ENCODE measurements at places on chromosomes 2 and 18.

DNA sequence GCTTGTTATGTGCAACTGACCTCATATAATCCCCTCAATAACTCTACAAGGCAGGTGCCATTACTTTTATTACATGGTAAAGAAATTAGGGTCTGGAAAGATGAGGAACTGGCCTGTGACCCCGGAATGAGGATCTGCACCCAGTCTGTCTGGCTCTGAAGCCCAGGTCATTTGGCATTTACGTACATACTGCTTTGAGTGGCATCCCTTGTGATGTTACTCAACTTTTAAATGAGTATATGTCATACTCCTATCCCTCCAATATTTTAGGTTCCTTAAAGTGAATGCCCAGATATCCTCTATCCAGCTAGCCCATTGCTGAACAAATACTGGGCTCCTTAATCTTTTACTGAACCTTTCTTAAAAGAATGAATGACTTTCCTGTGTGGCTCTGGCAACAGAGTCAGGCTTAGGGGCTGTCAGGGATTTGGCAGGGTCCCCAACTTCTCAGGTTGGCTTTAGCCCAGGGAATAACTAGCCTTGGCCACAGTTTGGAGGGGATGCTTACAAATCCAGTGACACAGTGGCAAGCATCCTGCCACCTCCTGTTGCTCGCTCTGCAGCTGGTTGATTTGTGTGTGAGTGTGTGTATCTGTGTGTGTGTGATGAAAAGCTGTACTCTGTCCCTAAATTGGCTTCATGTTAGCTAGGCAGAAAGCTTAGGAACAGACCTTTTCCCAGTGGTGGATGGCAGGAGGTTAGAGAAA is 3.4 kb upstream of the CXCR4 start:
- no peak for DNase-seq

- no peak for DNase-seq
Observed at GRCh38 chr2:207370646-207371045, 159.1 kb upstream of the CREB1 start.

DNA sequence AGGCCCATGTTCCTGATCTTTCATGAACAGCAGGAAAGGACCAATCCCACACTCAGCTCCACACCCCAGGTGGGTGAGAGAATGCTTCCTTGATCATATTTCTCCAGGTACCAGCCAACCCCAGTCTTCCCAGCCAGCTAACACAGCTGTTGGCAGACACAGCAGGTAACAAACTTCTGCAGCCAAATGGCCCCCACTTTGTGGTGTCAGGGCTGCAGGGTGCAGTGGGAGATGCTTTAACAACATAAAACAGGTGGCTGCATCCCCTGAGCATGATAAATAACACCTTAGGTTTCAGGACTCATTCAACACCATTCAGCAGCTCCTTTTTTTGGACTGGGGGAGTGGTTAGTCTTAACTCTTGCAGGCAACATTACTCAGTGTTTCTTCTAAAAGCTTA is 76.7 kb upstream of the ACAA2 start:
- DNase-seq: no peak

- no peak for DNase-seq
Observed at GRCh38 chr2:186302263-186302662, 183.8 kb upstream of the ZC3H15 start.

GRCh38 chr2:1675633-1676032 is 68.7 kb downstream of the PXDN start:
- no peak for DNase-seq

DNA sequence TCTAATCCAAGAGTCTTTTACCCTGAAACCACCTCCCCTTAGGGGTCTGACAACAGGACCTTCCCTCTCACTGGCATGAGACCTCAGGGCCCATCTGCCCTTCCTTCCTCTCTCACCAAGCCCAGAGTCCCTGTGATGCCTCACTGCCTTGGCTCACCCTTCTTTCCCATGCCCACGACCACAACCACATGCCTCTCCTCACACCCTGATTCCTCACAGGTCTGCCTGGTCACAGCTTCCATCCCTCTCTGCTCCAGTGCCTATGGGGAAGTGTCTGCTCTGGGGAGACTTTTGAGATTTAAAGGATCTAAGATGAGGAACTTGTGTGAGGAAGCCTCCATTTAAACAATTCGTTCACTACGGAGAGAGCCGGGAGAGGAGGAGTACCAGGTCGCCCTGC is 98.9 kb upstream of the SH3BP4 start:
- no peak for DNase-seq

- no peak for DNase-seq
Observed at GRCh38 chr2:234203135-234203984, 152.9 kb downstream of the SPP2 start.

GRCh38 chr2:234257859-234258561 is 207.5 kb downstream of the SPP2 start:
- DNase-seq: no peak

GRCh38 chr2:63500398-63500797 is 87.9 kb downstream of the WDPCP start:
- DNase-seq: no peak

DNA sequence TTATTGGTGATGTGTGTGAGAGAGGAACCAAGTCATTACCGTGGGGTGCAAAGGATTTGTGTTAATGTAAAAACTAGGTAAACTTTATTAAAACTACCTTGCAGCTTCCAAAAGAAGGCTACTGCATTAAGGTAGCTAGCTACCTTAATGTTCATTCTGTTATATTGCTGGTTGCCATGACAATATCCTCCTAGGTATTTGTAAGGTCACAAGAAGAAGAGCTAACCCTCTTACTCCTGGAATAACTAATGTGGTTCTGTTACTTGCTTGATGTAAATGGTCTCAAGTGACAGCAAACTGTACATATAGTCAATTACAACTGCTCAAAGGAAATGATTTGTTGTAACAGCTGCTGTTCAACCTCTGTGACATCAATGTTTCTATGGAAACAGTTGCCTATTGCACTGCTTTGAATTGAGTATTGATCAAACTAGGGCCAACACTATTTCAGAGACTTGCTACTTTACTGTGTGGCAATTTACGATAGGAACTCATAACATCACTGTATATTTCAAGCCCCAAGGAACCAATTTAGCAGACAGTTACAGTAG is 319.8 kb upstream of the HNRNPA3 start:
- no peak for DNase-seq

- no peak for DNase-seq
Observed at GRCh38 chr18:62713651-62714247, 1.6 kb upstream of the PHLPP1 start.

- no peak for DNase-seq
Observed at GRCh38 chr2:238520359-238520886, 93.7 kb downstream of the ASB1 start.

DNA sequence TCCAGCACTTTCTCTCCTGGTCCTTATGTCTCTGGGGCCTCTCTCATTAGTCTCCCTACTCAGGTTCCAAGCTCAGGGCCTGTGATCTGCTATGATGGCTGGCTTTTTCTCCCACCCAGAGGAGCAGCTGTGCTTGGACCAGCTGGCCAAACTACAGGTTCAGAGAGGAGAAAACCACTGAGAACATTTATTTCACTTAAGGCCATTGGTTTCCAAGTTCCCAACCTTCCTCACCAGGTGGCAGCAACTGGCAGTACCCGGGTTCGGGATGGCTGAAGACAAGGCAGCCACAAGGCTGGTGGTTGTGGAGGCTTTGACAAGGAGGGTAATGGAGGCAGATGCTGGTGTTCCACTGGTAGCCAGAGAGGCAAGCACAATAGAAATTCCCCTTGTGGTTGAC is 29.9 kb upstream of the SELENOI start:
- no peak for DNase-seq

DNA sequence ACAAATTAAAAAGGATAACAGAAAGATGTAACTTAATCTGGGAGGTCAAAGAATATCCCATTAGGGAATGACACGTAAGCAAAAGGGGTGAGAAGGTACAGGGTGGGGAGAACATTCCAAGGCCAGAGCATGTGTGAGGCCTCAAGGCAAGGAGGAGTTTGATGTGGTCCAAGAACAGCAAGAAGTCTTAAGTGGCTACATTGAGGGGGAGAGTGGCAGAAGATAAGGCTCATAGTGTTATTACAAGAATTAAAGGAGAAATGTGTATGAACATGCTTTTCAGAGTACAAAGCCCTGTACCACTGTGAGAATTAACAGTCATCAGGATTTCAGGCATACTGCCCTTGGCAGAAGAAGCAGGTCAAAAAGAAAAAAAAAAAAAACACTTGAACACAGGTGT is 174.4 kb upstream of the ERBB4 start:
- no peak for DNase-seq

GRCh38 chr2:171132086-171132485 is 28.6 kb downstream of the TLK1 start:
- no peak for DNase-seq

- no peak for DNase-seq
Observed at GRCh38 chr2:199882667-199883066, 28.4 kb upstream of the C2orf69 start.

DNA sequence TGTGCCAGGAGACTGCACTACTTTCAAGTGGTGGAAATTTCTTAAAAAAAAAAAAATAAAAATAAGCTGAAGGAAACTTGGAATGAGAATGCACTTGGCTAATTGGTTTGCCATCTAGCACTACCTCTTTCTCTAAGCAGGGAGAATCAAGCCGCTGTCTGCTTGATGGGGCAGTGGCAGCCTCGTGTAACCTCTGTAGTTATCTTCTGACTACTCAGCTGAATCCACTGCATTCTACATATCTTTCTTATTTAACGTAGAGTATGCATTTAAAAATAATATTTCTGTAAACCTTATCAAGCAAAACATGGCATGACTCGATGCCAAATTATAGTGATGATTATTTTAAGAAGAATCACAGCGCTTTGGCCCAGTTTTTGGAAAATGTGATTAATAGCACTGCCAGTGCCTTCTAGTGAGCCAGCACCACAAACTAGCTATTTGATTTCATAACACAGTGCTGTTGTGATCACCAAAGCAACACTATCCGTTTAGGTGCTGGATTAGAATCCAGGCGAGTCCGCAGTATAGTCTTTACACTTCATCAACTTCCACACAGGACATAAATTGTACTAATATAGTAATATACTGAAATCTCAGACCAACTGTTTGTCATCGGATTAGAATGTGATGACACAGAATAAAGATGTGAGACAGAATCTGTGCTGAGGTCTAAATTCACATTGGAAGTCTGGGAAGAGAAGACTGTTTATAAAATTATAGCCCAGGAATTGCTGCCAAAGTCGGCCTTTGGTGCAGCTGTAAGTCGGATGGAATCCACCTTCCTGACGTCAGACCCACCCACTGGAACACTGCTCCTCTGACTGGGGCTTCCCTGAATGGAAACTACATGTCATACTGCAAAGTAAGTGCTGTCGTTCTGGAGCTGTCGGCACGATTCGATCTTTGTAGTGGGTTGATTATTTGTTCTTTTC is 136.5 kb upstream of the ETAA1 start:
- DNase-seq: no peak

- DNase-seq: no peak
Observed at GRCh38 chr2:70537840-70538239, 15.8 kb downstream of the TGFA start.

GRCh38 chr2:164495491-164496223 is 125.6 kb downstream of the GRB14 start:
- no peak for DNase-seq

- DNase-seq: no peak
Observed at GRCh38 chr2:12861344-12861930, 144.7 kb downstream of the TRIB2 start.

GRCh38 chr2:74882299-74882687 is 48.4 kb downstream of the HK2 start:
- DNase-seq: no peak

All from NCI-H524 treated with DMSO at 0.1 percent for 48 hours (cell line).